SJSA1 (cell line): ENCODE measurements at places on chromosomes 5 and 9. TPM values are rescaled to one million over a fixed set of nuclear protein-coding genes. Genes with fewer than 3 reads are reported as not detected.

Gene TOR4A
- total RNA-seq, result 9.7 and 10.9 TPM in 2 replicates

Gene TAF11L3
- total RNA-seq, result not detected in 2 replicates

Gene IFNA21
- not detected in 2 replicates for total RNA-seq

Gene ORM2
- not detected in 2 replicates for total RNA-seq

Gene TAF1L
- not detected in 2 replicates for total RNA-seq

Gene AQP3
- not detected in 2 replicates for total RNA-seq

Gene SYNPO
- total RNA-seq, result 3.7 and 6.5 TPM in 2 replicates

Gene DBH
- total RNA-seq, result not detected in 2 replicates

Gene LCN1
- total RNA-seq, result not detected in 2 replicates

Gene OTULINL
- 0.58 and 1.4 TPM in 2 replicates for total RNA-seq

GRCh38 chr5:103021314-103021713 is 98.6 kb downstream of the GIN1 start:
- H3K4me3 ChIP-seq, result no peak overlapping the region
- H3K27ac ChIP-seq, result no peak overlapping the region
- no peaks in the 10 kb centered on the region for H3K4me1 ChIP-seq

DNA sequence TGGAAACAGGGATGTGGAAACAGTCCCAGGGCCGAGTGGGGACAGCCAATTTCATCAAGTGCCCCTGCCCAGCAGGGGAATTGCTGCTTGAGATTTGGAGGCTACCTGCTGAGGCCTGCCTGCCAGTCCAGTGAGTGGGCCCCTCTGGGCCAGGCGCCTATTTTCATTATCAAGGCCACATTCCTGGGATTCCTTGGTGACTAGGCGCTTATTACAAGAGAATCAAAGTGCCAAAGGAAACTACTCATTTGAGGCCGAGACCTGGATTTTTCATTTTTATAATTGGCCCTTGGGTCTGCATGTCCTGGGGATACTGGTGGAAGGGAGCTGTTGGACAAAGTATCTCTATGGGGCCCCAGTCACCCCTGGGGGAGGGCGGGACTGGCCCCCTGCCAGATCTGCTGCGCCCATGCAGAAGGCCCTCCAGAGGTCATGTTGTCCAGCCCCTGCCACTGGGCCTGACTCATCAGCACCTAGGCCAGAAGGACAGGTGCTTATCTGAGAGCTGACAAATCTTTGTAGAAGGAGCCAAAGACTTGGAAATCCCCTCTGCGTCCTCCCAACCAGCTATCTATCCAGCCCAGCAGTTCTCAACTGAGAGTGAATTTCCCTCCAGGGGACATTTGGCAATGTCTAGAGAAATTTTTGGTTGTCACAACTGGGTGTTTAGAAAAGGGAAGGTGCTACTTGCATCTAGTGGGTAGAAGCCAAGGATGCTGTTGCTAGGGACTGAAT is 45.6 kb downstream of the FOXI1 start:
- H3K27ac ChIP-seq, result peak overlapping the region; percentile 52
- H3K4me1 ChIP-seq, result peaks cover 18% of the 10 kb centered on the region
- H3K36me3 ChIP-seq, result no peaks in the 10 kb centered on the region
- peak; percentile 86 for DNase-seq

DNA sequence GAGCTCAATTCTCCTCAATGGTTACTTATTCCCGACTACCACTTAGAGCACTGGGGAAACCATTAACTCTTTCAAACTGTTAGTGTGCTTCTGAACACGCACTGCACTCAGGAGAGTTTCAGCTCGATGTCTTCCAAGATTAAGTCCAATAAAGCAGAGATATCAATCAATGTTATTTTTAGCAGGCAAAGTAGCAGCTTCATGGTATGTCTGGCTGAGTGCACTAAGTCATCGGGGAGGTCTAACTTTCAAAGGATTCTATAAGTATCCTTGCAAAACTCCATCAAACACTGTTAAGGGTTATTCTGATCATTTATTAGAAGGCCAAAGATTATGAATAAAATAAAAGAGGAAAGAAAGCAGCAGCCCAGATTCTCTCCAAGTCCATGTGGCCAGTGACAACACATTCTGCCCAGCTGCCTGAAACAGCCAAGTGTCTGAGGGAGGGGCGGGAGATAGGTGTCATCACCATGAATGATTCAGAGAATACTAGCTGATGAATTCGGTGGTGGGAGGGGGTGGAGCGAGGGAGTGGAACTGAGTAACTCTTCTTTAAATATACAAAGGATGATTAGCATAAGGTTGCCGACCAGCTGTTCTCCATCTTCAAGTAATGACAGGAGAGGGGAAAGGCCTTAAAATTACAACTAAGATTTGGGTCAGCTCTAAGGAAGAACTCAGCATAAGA is 21.3 kb downstream of the NREP start:
- peak; percentile 93 for DNase-seq
- no peak overlapping the region for H3K27ac ChIP-seq
- H3K4me1 ChIP-seq, result peaks cover 31% of the 10 kb centered on the region
- no peak overlapping the region for H3K4me3 ChIP-seq

DNA sequence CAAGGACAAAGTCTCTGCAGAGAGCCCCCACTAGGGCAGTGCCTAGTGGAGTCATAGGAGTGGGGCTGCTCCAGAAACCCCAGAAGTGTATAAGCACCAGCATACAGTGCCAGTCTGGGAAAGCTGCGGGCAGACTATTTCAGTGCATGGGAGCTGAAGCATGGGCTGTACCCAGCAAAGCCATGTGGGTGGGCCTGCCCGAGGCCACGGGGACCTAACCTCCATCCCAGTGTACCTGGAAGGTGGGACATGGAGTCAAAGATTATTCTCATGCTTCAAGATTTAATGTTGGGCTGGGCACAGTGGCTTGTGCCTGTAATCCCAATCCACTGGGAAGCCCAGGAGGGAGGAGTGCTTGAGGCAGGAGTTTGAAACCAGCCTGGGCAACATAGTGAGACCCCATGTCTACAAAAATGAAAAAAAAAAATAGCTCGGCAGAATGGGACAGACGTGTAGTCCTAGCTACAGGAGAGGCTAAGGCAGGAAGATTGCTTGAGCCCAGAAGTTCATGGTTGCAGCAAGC is 36.7 kb downstream of the PTPDC1 start:
- no peaks in the 10 kb centered on the region for H3K27me3 ChIP-seq
- H3K4me1 ChIP-seq, result no peaks in the 10 kb centered on the region
- no peak overlapping the region for H3K4me3 ChIP-seq
- no peak for DNase-seq

GRCh38 chr5:162456086-162456485 is 388.5 kb downstream of the GABRG2 start:
- no peak overlapping the region for H3K4me3 ChIP-seq
- DNase-seq, result no peak
- H3K4me1 ChIP-seq, result no peaks in the 10 kb centered on the region
- H3K27me3 ChIP-seq, result no peaks in the 10 kb centered on the region
- H3K36me3 ChIP-seq, result no peaks in the 10 kb centered on the region

GRCh38 chr5:156922207-156922792 is 40.7 kb downstream of the TIMD4 start:
- no peaks in the 10 kb centered on the region for H3K27me3 ChIP-seq
- DNase-seq, result no peak
- H3K4me1 ChIP-seq, result no peaks in the 10 kb centered on the region
- H3K27ac ChIP-seq, result no peak overlapping the region

DNA sequence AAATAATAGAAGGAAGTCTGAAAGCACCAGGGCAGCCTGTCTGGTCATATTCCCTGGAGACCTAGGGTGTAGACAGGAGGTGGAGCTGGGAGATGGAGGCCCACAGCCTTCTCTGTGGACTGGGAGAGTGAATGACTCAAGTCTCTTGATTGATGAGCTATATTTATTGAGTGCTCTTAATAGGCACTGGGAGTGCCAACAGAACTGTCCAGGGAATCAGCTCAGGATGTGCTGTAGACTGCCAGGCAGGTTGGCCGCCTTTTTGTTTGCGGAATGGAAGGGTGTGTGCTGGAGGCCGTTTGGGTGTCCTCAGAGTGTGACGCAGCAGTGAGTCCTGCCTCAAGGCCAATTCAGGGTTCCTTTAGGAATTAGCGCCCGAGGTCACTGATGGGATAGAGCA is 33.4 kb upstream of the POMT1 start:
- no peak overlapping the region for H3K27ac ChIP-seq
- H3K27me3 ChIP-seq, result no peaks in the 10 kb centered on the region
- no peaks in the 10 kb centered on the region for H3K4me1 ChIP-seq
- peaks cover 100% of the 10 kb centered on the region for H3K36me3 ChIP-seq
- H3K4me3 ChIP-seq, result no peak overlapping the region
- no peak for DNase-seq

DNA sequence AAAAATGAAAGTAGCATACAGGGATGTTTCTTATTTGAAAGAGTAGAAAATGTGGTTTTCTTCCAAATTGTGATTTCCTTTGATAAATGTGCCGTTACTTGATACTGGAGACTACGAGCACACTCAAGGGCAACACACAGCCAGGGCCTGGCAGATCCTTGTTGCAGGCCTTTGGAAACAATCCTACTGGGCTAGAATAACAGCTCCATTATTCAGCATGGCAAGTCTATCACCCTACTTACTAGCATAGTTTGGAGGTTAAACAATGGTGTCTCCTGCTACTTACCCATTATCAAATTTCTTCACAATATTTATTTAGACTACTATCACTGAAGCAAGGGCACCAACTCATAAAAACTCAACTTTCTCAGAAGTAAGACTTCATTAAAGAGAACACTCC is 140.8 kb upstream of the ZNF608 start:
- H3K4me1 ChIP-seq, result no peaks in the 10 kb centered on the region
- H3K27ac ChIP-seq, result no peak overlapping the region
- no peak for DNase-seq
- H3K36me3 ChIP-seq, result no peaks in the 10 kb centered on the region
- no peaks in the 10 kb centered on the region for H3K27me3 ChIP-seq

DNA sequence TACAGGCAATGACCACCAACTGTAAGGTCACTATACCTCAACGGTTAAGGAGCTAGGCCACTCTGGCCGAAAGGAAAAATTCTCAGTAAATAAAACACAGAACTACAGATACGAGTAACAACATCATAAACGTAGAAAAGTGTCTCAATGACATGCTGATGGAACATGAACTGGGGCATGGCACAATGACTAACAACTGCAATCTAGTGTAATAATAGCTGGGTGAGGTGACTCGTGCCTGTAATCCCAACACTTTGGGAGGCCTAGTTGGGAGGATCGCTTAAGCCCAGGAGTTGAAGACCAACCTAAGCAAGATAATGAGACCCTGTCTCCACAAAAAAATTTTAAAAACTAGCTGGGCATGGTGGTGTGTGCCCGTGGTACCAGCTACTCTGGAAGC is 9.8 kb upstream of the RAPGEF6 start:
- DNase-seq, result peak; percentile 42
- H3K27me3 ChIP-seq, result no peaks in the 10 kb centered on the region

- no peaks in the 10 kb centered on the region for H3K4me1 ChIP-seq
- H3K27ac ChIP-seq, result no peak overlapping the region
Observed at GRCh38 chr9:9142001-9142400, 1342.4 kb upstream of the DMAC1 start.

DNA sequence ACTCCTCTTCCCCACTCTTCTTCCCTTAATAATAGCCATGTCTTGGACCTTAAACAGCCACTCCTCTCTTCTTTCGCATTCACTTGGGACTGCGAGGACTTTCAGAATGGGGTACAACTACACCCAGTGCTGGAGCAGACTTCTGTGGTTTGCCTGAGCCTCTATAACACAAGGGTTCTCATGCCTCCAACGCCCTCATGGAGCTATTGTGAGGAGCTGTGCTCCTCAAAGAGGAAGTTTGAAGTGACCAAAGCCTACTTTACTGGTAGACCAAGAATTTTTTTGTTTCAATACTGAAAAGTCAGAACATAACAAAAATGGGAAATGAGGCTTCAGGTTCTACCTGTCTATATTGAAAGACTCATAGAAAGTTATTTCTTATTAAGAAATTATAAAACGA is 316.4 kb downstream of the PIK3R1 start:
- H3K4me3 ChIP-seq, result no peak overlapping the region
- H3K36me3 ChIP-seq, result no peaks in the 10 kb centered on the region
- no peak for DNase-seq
- H3K27me3 ChIP-seq, result no peaks in the 10 kb centered on the region
- no peaks in the 10 kb centered on the region for H3K4me1 ChIP-seq

- H3K27ac ChIP-seq, result no peak overlapping the region
- no peak for DNase-seq
- no peaks in the 10 kb centered on the region for H3K36me3 ChIP-seq
- no peaks in the 10 kb centered on the region for H3K4me1 ChIP-seq
- no peaks in the 10 kb centered on the region for H3K27me3 ChIP-seq
Observed at GRCh38 chr5:90802474-90803317, 244.1 kb downstream of the ADGRV1 start.

DNA sequence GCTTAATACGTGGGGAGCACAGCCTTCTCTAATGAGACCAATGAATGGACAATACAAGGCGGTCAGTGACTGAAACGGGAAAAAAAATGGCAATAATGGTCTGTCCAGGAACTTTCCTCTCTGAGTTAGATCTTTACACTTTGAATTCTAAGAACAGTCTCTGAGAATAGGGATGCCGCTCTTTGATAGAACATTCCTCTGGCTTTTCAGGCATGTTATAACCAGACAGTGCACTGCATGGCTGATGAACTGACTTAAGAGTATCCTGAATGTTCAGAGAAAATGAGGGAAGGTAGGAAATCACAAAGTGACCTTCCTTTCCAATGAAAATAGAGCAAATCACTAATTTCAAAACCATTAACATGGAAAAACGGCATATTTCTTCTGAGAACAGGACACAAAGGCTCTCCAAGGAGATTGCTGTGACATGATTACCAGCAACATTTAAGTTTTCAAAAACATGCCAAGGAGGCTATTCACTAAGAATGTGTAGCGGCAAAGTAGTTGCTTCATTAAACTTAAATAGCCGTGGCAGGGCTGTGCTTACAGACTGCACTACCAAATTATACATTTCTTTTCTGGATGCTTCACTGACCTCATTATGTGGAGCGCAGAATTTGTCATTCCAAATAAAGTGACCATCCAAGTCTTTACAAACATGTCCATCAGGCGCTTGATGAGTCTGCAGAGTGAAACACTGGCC is 105.9 kb downstream of the MARCHF3 start:
- no peak for DNase-seq
- no peaks in the 10 kb centered on the region for H3K4me1 ChIP-seq
- H3K36me3 ChIP-seq, result no peaks in the 10 kb centered on the region
- no peak overlapping the region for H3K27ac ChIP-seq
- no peak overlapping the region for H3K4me3 ChIP-seq

DNA sequence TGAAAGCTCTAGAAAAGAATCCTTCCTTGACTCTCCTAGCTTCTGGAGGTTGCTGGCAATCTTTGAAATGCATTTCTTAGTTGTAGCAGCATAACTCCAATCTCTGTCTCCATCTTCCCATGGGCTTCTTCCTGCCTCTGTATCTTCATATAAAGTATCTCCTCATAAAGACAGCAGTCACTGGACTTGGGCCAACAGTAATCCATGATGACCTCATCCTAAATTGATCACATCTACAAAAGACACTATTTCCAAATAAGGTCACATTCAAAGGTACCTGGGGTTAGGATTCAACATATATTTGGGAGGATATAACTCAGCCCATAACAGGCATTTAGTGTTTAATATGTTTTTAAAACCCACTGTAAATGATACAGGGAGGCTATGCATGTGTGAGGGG is 123.3 kb downstream of the MLLT3 start:
- DNase-seq, result no peak
- no peaks in the 10 kb centered on the region for H3K27me3 ChIP-seq
- H3K36me3 ChIP-seq, result no peaks in the 10 kb centered on the region
- peaks cover 9% of the 10 kb centered on the region; the same call in 1 of the 2 replicates for H3K4me1 ChIP-seq
- no peak overlapping the region for H3K27ac ChIP-seq
- no peak overlapping the region for H3K4me3 ChIP-seq

GRCh38 chr9:90058182-90058763 is 453.5 kb downstream of the GADD45G start:
- DNase-seq, result no peak
- H3K36me3 ChIP-seq, result no peaks in the 10 kb centered on the region
- H3K27ac ChIP-seq, result no peak overlapping the region
- H3K4me3 ChIP-seq, result no peak overlapping the region
- H3K27me3 ChIP-seq, result no peaks in the 10 kb centered on the region
- no peaks in the 10 kb centered on the region for H3K4me1 ChIP-seq
